ENCODE measurements at places on chromosomes 2 and 18. TPM values are rescaled to one million over a fixed set of nuclear protein-coding genes. Genes with fewer than 3 reads are reported as not detected.

EFHD1 gene
- 1.8 TPM for total RNA-seq

DUSP2 gene
- 0.53 TPM for total RNA-seq

LYPD1 gene
- total RNA-seq: 12.0 TPM

LYG2 gene
- not detected for total RNA-seq

LINC00305 gene
- total RNA-seq: not detected

GKN2 gene
- total RNA-seq: 4.3 TPM

REG1A gene
- not detected for total RNA-seq

MBD1 gene
- total RNA-seq: 42.4 TPM

SP5 gene
- total RNA-seq: not detected

SNTG2 gene
- total RNA-seq: not detected

C2orf80 gene
- not detected for total RNA-seq

REEP1 gene
- 0.68 TPM for total RNA-seq

UGT1A8 gene
- not detected for total RNA-seq

GNAL gene
- 5.4 TPM for total RNA-seq

SPATA3 gene
- not detected for total RNA-seq

RNASEH1 gene
- total RNA-seq: 53.5 TPM

IWS1 gene
- 46.9 TPM for total RNA-seq

FIGN gene
- total RNA-seq: 1.3 TPM

CNTNAP5 gene
- total RNA-seq: not detected

MAP3K19 gene
- not detected for total RNA-seq

VWC2L gene
- total RNA-seq: not detected

PAX8 gene
- total RNA-seq: 1.5 TPM

VAMP8 gene
- 23.2 TPM for total RNA-seq

ATP8B1 gene
- 9.0 TPM for total RNA-seq

LAMA1 gene
- 0.02 TPM for total RNA-seq

ACKR3 gene
- total RNA-seq: 19.4 TPM

RAB6C gene
- not detected for total RNA-seq

LAMA3 gene
- 51.0 TPM for total RNA-seq

PFN4 gene
- total RNA-seq: 1.0 TPM

C2orf72 gene
- total RNA-seq: 5.3 TPM

SERPINB4 gene
- not detected for total RNA-seq

FMNL2 gene
- 19.0 TPM for total RNA-seq

Measured in A549 treated with ZK216348 at 1 μM for 4 hours (cell line).